Vein endothelial cell (primary cell): ENCODE measurements at places on chromosomes 13 and 19. TPM values are rescaled to one million over a fixed set of nuclear protein-coding genes. Genes with fewer than 3 reads are reported as not detected.

Gene RNF17
- total RNA-seq = not detected in 2 replicates

Gene KASH5
- total RNA-seq = not detected in 2 replicates

Gene NEK3
- total RNA-seq = 11.3 and 16.3 TPM in 2 replicates

Gene FFAR1
- total RNA-seq = not detected in 2 replicates

Gene KLF2
- total RNA-seq = 4.2 and 9.5 TPM in 2 replicates

Gene LIPE
- 4.5 and 5.6 TPM in 2 replicates for total RNA-seq

Gene FAM124A
- total RNA-seq = 7.2 and 16.5 TPM in 2 replicates

Gene NEK5
- under 0.01 and 0.10 TPM in 2 replicates for total RNA-seq

Gene ZNF100
- 9.1 and 10.9 TPM in 2 replicates for total RNA-seq

Gene PSG2
- not detected in 2 replicates for total RNA-seq

Gene EDNRB
- total RNA-seq = 21.6 and 27.0 TPM in 2 replicates
